Fibroblast of skin of right biceps (primary cell): ENCODE measurements at places on chromosomes 11 and 22.

GRCh38 chr22:49166746-49167145 is 660.9 kb downstream of the BRD1 start:
- DNase-seq: no peak

GRCh38 chr11:117366248-117366647 is 38.6 kb downstream of the CEP164 start:
- DNase-seq: no peak

GRCh38 chr11:86062719-86063118 is 6.2 kb downstream of the PICALM start:
- no peak for DNase-seq

GRCh38 chr11:77547863-77548551 is 41.7 kb upstream of the AQP11 start:
- peak; percentile 64 for DNase-seq

DNA sequence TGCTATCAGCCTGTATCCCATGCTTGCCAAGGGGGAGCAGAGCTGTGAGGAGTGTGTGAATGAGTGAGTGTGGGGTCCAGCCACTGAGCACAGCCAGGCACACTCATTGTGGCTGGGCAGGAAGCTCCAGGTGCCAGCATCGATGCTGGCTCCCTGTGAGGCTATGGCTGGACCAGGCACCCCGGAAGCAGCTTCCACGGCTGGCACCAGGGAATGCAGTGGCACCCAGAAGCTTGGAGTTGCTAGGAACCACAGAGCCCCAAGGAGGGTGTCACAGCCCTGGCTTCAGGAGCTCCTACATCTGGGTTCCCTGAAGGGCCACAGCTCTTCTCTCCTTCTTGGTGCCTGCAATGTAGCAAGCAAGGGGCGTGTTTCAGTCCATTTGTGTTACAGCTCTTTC is 625.9 kb upstream of the RAG2 start:
- no peak for DNase-seq

DNA sequence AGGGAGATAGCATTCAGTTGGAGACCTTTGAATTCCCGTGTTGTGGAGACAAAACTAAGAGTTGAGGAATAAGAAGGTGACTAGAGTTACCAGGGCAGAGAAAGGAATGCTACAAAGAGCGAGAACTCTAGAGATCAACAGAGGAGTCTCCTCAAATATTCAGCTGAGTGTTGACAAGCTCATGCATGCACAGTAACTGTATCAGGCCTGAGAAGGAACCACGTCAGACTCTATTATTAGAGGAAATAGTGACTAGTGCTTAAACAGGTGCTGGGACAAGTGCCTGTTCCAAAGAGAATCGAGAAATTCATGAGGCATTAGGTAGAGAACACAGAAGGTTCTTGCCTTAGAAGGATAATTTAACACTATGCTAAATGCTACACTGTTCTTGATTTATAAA is 333.8 kb upstream of the CHORDC1 start:
- DNase-seq: no peak

GRCh38 chr11:78244546-78245255 is 56.0 kb downstream of the USP35 start:
- peak; percentile 76 for DNase-seq

- peak; percentile 44 for DNase-seq
Measured at GRCh38 chr11:123218451-123218850, 23.4 kb upstream of the CLMP start.

DNA sequence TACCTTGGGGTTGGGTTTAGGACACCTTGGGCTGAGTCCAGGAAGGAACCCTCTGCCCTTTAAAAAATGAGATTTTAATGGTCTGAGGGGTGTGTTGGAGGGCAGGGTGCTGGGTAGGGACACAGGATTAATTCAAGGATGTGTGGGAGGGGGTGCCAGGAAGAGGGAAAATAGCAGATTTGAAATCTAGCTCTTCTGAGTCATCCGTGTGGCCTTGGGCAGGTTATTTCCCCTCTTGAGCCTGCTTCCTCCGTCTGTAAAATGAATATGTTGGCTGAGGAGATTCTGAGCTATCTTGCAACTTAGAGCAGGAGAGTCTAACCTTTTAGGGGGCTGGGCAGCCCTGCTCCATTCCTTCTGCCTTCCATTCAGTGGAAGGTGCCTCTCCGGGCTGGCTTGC is 3.0 kb downstream of the TSPAN18 start:
- DNase-seq: peak; percentile 52
